CD4-positive, alpha-beta T cell treated with Interleukin-21 for 1 hour (primary cell): ENCODE measurements at places on chromosomes 16 and 17.

DNA sequence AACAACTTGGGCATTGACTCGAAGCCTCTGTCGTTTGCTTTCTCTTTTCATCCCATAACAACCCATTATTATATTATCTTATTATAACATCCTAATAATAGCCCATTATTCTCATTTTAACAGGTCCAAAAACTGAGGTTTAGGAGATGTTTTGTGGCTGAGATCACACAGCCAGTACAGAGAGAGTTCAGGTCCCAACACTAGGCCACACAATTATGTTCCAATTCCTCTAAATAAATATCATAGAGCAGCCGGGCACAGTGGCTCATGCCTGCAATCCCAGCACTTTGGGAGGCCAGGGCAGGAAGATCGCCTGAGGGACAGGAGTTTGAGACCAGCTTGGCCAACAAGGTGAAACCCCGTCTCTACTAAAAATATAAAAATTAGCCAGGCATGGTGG lies 40.3 kb upstream of the KIFC3 start:
- no peak for DNase-seq

DNA sequence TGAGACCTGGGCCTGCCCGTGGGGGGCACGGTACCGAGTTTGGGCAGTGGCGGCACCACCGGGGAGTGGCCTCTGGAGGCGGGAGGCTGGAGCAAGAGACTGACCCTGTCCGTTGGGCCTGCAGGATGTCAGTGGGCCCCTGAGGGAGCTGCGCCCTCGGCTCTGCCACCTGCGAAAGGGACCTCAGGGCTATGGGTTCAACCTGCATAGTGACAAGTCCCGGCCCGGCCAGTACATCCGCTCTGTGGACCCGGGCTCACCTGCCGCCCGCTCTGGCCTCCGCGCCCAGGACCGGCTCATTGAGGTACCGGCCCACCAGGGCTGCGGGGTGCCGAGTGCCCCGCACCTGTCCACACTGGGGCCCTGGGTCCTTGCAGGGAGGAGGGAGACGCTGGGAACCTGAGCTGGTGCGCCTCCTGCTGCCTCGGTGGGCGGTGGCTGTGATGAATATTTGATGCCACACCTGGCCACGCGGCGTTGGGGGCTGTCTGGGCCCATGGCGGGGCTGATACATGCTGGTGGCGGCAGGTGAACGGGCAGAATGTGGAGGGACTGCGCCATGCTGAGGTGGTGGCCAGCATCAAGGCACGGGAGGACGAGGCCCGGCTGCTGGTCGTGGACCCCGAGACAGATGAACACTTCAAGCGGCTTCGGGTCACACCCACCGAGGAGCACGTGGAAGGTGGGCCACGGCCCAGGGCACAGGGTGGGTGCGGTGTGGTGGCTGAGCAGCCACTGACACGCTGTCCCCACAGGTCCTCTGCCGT lies 9.7 kb downstream of the NHERF2 start:
- no peak for DNase-seq

GRCh38 chr17:16911141-16911937 lies 60.6 kb downstream of the TNFRSF13B start:
- no peak for DNase-seq

DNA sequence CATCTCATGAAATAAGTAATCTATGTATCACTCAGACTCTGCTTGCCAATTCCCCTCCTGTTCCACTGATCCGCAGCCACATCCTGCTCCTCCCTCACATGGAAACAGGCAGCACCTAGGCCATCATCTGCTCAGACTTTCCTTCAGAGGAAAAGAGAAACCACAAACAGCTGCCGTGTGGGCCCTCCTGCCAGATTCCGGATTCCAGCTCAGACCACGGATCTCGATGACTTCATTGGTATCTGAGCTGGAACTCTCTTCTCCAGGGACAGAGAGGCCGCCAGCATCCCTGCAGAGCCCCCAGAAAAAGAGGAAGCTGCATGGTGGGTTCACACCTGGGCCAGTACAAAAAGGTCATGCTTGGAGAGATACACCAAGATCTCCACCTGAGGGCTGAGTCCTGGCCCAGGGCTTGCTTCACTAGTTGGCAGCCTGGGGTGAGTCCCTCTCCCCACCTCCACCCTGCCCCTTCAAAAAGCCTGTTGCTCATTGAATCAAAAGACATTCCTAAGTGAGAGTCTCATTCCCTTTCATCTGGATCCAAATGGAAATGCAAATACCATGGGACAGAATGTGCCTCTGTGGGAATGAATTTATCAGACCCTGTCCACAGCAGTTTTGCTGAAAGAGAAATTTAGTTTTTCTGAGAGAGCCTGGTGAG lies 47.2 kb downstream of the HOXB1 start:
- DNase-seq: no peak

- DNase-seq: no peak
Measured at GRCh38 chr17:77248216-77249114, 107.7 kb downstream of the SEC14L1 start.

GRCh38 chr17:50569592-50569991 lies 9.1 kb downstream of the CACNA1G start:
- no peak for DNase-seq

- no peak for DNase-seq
Measured at GRCh38 chr16:14513389-14514107, 116.5 kb downstream of the PARN start.

DNA sequence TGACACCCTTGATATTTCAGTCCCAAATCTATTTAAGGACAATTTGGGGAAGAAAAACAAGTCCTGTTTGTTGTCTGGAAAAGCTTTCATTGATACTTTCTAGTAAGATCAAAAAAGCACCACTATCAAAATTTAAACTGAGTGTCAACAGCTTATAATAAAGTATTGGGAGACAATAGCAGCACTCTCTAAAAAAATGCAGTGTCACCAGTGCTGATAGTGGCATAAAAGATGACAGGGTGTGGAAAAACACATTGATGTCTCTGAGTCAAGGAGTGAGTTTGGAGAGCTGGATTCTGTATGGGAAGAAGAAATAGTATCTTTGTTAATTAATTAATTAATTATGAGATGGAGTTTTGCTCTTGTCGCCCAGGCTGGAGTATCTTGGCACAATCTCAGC lies 8.3 kb upstream of the TOM1L1 start:
- no peak for DNase-seq

DNA sequence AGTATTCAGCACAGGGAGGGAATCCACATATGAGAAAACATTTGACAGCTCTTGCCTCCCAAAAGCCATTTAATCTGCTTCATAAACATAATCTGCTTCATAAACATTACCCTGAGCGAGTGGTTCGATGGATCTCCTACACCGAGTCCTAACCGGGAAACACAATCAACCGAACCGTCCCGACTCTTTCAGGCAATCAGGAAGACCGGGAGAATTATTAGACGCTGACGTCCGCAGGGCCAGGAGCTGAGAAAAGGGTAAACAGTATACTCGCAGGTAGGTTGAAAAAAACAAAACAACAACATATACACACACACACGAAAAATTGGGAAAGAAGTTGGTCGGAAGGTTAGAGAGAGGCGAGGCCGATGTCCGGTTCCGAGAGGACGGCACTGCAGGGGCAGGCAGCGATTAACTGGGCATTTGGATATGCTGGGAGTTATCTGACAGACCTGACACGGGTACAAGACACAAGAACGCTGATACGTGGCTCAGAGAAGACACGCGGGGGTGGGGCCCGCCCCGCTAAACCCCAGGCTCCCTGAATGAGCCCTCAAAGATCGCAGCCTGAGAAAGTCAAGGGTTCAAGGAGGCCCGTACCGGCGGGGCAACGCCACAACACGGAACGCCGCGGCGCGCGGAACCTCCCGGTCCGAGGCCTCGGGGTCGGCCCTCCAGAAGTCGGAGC lies 585 bp downstream of the AP1G1 start:
- DNase-seq: no peak

- DNase-seq: no peak
Measured at GRCh38 chr17:70378076-70378475, 208.7 kb downstream of the KCNJ2 start.

- DNase-seq: no peak
Measured at GRCh38 chr17:40473573-40474365, 27.7 kb downstream of the TNS4 start.

DNA sequence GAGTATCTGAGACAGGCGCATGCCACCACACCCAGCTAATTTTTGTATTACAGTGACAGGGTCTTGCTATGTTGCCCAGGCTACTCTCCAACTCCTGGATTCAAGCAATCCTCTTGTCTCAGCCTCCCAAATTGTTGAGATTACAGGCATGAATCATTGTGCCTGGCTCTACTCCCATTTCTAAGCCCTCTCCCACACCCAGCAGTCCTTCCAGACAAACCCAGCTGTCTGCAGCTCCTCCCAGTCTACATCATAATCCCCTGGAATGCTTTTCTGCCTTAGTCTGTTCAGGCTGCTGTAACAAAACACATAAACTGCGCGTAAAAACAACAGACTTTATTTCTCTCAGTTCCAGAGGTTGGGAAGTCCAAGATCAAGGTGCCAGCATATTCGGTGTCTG lies 144.5 kb downstream of the GRIN2A start:
- no peak for DNase-seq
